NCI-H146 (cell line): ENCODE measurements at places on chromosomes 2 and 18.

- DNase-seq: no peak
Measured at GRCh38 chr2:175931805-175932204, 70.3 kb downstream of the LNPK start.

DNA sequence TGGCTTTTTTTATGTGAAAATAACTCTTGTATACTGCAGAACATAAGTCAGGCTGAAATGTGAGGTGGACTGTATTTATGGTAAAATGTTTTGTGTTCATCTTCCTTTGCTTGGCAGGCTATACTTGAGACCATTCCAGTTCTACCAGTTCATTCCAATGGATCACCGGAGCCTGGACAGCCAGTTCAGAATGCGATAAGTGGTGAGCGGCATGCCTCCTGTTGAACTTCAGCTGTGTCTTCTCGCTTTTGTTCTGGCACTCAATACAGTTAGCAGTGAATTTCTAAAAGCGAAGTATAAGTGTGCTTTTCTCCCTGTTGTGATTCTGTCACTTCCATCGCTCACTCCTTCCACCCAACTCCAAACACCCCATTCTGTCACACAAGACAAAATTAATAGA lies 138.5 kb downstream of the ARHGAP28 start:
- no peak for DNase-seq

GRCh38 chr2:219641390-219642068 lies 14.1 kb downstream of the SLC4A3 start:
- no peak for DNase-seq

DNA sequence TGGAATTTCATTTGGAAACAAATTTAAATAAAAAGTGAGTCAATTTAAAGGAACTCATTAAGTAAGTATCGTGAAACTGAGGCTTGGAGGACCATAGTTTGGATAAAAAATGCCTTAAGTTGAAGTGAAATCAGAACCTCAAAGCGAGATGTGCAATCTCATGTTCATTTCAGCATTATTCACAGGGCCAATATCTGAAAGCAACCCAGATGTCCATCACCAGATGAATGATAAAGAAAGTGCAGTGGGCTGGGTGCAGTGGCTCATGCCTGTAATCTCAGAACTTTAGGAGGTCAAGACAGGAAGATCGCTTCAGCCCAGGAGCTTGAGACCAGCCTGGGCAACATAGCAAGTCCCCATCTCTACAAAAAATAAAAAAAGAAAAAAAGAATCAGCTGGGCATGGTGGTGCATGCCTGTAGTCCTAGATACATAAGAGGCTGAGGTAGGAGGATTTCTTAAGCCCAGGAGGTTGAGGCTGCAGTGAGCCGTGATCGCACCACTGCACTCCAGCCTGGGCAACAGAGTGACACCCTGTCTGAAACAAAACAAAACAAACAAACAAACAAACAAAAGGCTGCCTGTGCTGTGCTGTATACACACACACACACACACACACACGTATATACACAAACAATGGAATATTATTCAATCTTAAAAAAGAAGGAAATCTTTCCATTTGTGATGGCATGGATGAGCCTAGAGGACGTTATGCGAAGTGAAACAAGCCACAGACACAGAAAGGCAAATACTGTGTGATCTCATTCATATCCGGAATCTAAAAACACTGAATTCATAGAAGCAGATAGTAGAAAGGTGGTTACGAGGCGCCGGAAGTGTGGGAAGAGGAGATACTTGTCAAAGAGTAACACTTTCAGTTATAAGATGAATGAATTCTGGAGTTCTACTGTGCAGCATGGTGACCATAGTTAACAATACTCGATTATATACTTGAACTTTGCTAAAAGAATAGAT lies 14.5 kb downstream of the SH3RF3 start:
- DNase-seq: no peak

- no peak for DNase-seq
Measured at GRCh38 chr2:189541591-189541990, 39.0 kb downstream of the SLC40A1 start.

DNA sequence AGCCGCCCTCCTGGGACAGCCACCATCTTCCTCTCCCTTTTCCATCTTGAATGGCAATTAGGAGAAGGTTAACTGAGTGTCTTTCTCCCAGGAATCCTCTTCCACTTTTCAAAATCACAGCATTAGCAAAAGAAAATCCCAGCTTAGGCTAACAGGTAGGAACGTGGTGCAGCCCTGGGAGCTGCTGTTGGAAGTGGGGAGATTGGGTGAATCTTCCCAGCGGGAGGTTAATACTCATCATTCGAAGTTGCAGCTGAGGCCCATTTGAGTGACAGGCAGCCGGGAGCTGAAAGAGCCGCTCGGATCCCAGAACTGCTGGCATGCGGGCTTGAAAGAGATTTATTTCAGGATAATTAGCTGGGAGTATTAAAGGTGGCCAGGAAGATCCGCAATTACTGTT lies 306.0 kb downstream of the BCL11A start:
- no peak for DNase-seq

DNA sequence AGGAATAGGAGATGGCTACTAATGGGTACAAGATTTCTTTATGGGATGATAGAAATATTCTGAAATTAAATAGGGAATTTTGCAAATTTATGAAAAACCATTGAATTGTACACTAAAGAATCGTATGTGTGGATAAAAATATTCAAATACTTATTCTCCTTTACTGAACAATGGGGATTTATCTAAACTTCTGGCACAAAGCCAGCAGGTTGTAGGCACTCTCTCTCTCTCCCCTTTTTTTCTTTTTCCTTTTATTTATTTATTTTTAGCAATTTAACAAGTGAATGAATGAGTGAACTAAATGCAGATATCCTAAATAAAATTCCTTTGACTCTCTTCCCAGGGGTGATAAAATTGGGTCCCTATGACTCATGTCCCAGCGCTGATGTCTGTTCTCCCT lies 21.9 kb upstream of the SCYGR2 start:
- no peak for DNase-seq

DNA sequence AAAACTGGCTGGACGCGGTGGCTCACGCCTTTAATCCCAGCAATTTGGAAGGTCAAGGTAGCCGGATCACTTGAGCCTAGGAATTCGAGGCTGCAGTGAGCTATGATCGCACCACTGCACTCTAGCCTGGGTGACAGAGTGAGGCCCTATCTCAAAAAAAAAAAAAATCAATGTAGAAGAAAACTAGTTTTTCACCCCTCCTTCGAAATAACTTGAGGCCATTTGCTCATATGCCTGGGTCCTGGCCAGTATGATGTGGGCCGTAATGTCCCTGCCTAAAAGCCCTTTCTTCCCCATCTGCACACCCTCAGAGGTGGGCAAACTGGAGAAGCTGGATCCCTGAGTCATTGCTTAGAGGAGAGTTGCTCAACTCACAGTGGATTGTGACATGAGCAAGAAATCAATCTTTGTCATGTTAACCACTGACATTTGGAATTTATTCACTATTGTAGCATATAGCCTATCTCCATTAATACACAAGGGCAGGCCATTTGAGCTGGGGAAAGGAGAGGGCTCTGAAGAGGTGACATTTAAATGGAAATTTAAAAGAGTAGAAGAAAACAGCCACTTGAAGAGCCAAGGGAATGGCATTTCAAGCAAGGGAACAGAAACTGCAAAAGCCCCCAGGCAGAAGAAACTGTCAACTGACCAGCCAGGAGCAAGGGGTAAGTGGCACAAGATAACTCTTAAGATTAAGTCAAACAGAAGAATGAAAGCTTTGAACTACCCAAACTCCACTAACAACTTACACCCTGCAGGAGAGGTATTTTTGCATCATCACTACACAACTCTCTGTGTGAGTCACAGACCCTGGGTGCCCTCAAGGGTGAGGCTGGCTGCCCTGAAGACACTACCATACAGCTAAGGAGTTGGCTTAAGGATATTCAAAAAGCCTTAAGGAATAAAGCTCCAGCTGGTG lies 7.6 kb upstream of the METTL21A start:
- DNase-seq: no peak

GRCh38 chr2:66890166-66890742 lies 455.3 kb downstream of the MEIS1 start:
- no peak for DNase-seq

DNA sequence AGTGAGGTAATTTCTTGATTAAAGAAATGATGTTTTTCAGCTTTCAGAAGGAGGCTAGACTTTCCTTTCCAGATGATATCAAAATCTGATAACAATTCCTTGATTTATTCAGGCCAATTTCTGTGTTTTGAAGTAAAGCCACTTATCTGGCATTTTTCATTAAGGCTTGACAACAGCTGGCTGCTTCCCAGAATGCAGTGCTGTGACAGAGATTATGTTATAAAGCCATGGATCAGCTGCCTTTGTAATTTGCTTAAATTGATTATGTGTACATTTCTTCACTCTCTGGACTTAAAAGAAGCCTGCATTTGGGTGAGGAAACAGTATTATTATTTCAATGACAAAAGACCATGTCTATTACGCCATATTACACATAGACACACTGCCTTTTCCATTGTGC lies 136.0 kb downstream of the PLCL1 start:
- no peak for DNase-seq

GRCh38 chr2:181916726-181917718 lies 25.5 kb downstream of the ITPRID2 start:
- DNase-seq: no peak

DNA sequence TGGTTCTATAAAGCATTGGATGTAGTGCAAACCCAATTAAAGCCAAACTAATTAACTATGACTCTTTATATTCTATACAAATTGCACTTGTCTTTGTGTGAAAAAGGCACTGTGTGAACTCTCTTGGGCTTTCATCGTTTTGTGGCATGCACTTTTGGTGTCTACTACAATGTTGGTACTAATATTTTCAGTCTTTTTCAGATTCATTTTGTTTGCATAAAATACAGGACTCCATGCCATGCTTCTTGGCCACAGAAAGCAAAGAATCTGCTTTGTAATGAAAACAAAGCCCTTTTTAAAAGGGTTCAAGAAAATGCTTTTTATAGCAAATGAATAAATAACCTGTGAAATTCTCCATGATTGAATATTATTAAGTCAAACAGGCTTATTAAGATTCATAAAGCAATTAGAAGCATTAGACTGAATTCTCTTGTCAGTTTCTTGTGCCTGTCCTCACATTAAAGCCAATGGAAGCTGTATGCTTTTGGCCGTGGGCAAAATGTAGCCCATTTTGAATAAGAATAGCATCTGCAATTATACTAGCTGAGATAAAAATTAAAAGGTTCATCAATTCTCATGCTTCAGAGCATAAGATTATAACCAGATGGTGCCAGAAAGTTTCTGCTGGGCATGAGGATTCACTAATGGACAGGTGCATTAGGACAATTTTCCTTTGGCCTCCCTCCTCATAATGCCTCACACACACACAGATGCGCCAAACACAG lies 1665.2 kb downstream of the SUCLG1 start:
- no peak for DNase-seq

DNA sequence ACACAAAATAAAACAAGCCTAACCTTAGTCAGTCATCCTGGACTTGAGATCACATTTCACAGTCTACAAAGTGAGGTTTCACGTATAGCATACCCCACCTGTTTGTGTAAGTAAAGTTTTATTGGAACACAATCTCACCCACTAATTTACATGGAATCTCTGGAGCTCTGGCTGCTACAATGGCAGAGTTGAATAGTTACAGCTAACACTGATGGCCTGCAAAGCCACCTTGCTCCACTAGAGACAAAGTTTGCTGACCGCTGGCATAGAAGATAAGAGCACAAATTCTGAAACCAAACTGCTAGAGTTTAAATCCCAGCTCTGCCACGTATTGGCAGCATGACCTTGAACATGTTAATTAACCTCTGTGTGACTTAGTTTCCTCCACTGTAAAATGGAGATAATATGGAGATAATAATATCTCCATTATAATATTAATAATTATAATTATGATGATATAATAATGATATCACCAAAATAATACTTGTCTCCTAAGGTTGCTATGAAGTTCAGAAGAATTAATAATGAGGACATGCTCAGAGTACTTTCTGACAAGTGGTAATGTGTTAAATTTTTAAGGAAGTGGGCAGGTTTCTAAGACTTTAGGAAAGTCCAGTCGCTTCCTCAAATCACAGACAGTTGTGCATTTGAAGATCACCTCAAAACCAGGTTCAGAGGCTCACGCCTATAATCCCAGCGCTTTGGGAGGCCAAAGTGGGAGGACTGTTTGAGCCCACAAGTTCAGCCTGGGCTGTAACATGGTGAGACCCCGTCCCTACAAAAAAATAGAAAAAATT lies 204.6 kb downstream of the SH3RF3 start:
- DNase-seq: no peak
